Mesothelial cell of epicardium (in vitro differentiated cells): ENCODE measurements at places on chromosomes 2 and 18. TPM values are rescaled to one million over a fixed set of nuclear protein-coding genes. Genes with fewer than 3 reads are reported as not detected.

DNA sequence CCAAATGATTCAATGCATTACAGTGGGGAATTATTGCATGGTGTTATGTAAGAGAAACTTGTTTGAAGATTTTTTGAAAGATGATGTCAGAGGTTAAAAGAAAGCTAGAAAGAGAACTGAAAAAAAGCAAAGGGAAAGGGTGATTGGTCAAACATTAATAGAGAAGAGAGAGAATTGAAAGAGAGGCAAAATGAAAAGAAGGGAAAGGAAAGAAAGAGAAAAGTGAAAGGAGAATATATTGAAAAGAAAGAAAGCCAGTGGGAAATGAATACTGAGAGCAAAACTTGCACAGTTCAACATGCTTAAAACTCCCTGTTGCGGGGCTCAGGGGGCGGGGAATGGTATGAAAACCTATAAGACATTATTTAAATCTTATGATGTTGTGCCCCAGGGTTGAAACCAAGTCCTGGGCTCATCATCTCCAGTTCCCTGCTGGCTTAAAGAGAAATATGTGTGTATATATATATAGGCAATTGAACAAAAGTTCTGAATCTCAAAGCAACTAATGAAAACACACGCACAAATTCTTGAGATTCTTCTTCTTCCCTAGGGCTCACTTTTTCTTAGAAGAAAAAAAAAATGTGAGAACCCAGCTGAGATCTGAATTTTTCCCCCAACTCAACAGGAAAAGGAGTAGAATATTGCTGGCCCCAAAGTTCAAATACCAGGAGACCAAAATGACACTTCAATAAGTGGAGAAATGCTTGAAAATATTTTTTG, 2045.9 kb upstream of the CELF4 start:
- H3K27ac ChIP-seq, result peak overlapping the region; percentile 84
- DNase-seq, result no peak
- H3K36me3 ChIP-seq, result no peaks in the 10 kb centered on the region
- H3K27me3 ChIP-seq, result no peaks in the 10 kb centered on the region

Gene DRC1
- 0.18 to 0.59 TPM (median 0.22 TPM) in 3 replicates for total RNA-seq

GRCh38 chr2:54704688-54705605, 18.5 kb upstream of the EML6 start:
- no peaks in the 10 kb centered on the region for H3K36me3 ChIP-seq
- no peak for DNase-seq
- peaks cover 2% of the 10 kb centered on the region for H3K4me1 ChIP-seq
- H3K27me3 ChIP-seq, result no peaks in the 10 kb centered on the region
- H3K4me3 ChIP-seq, result no peak overlapping the region
- H3K27ac ChIP-seq, result no peak overlapping the region

DNA sequence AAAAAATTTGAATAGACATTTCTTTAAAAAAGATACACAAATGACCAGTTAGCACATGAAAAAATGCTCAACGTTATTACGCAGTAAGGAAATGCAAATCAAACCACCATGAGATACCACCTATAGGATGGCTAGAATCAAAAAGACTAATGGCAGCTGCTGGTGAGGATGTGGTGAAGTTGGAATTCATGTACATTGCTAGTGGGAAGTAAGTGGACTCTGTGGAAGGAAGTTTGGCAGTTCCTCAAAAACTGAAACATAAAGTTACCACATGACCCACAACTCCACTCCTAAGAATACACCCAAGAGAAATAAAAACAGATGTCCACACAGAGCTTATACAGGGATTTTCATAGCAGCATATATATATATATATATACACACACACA, 51.2 kb downstream of the MBP start:
- H3K27ac ChIP-seq, result no peak overlapping the region
- no peak overlapping the region for H3K4me3 ChIP-seq
- no peak for DNase-seq
- H3K4me1 ChIP-seq, result peaks cover 21% of the 10 kb centered on the region

GRCh38 chr18:2905854-2906703, 59.3 kb downstream of the EMILIN2 start:
- H3K4me1 ChIP-seq, result peaks cover 16% of the 10 kb centered on the region
- H3K4me3 ChIP-seq, result peak overlapping the region; percentile 73
- peaks cover 2% of the 10 kb centered on the region for H3K27me3 ChIP-seq

DNA sequence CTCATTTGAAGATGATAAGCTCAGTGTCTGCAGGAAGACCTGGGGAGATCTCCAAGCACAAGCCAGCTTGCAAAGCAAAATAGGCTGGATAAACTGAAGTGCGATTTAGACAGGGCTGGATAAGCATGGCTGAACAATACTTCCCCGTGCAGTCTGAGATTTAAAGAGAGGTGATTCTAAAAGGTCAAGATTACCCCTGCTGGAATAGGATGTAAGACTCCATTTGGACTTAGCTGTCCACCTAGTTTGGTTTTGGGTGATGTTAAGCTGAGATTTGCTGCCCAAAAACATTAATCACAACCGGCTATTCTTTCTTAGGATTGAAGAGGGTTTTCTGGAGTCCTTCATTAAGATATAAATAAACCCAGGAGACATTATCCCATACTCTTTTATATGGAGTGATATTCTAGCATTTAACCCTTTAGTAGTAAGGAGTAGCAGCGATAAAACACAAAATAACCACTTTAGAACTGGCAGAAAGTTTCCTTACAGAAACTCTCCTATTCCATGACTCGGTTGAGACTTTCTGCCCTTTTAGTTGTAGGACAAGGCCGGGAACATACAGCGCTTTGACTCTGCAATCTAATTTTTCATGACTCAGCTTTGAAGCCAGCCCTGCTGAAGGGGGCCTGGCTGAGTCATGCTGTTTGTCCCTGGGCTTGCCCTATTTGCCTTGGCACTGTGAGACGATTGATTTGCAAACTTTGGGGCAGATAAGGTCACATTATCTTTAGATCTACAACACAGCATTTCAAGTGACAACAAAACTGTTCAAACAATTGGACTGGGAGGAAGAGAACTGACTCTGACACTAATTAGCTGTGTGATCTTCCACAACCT, 238.2 kb downstream of the GCA start:
- no peak for DNase-seq
- no peaks in the 10 kb centered on the region for H3K27me3 ChIP-seq
- H3K36me3 ChIP-seq, result no peaks in the 10 kb centered on the region
- H3K4me1 ChIP-seq, result peaks cover 14% of the 10 kb centered on the region
- H3K27ac ChIP-seq, result no peak overlapping the region
- H3K4me3 ChIP-seq, result no peak overlapping the region

DNA sequence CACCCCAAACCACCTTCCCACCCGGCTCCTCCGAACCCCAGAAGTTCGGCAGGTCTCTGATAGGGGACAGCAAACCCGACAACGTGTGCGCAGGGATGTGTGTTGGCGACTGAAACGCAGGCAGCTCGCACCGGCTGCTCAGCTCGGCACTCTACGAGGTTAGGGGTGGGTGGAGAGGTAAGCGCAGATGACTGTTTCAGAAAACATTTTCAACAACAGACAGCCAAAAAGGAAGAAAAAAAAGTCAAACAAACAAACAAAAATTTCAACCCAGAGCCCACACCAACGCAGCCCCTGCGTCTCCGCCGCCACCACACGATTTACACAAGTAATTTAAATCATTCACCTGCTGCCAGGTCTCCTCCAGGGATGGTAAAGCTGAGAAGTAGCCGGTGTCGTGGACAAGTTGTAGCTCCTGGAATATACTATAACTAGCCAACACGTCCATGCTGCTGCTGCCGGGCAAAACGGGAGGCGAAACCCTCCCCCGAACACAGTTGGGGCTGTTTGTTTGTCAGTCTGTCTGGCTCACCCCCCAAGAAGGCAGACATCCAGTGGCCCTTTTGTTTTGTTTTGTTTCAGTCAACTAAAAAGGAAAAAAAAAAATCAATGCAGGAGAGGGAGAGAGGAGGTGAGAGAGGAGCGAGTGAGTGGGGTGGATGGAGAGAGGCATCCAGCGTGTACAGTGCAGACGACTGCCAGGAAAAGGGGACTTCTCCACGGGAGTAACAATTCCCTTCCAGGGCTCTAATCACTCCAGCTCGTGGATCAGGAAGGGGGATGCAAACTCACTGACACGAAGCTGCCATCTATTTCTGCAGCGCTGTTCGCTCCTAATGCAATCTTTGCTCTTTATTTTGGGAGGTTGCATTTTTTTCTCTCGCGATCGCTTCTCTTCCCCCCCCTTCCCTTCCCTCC, at the start of gene KLF7:
KLF7 (minus strand) TSS at position 828 of the 918 bp plus-strand sequence; CDS start at position 448, 380 bp downstream.
- H3K27ac ChIP-seq, result peak within 1 kb of the TSS; percentile 95
- no peaks in the 10 kb centered on the region for H3K27me3 ChIP-seq
- H3K4me3 ChIP-seq, result peak within 1 kb of the TSS; percentile 82
- peaks cover 56% of the 10 kb centered on the region for H3K4me1 ChIP-seq
- DNase-seq, result no peak

Gene MEP1B
- 0.18 TPM in 1 of 3 replicates, not detected in the others for total RNA-seq

Gene CFAP221
- total RNA-seq, result 3.5 to 4.6 TPM (median 4.5 TPM) in 3 replicates

Gene GPAT2
- not detected in 3 replicates for total RNA-seq

- no peak for DNase-seq
- H3K4me3 ChIP-seq, result no peak overlapping the region
- no peaks in the 10 kb centered on the region for H3K27me3 ChIP-seq
Observed at GRCh38 chr2:238126338-238126737, 12.1 kb upstream of the KLHL30 start.

- no peaks in the 10 kb centered on the region for H3K27me3 ChIP-seq
- peaks cover 35% of the 10 kb centered on the region for H3K4me1 ChIP-seq
- no peak for DNase-seq
- no peaks in the 10 kb centered on the region for H3K36me3 ChIP-seq
- H3K27ac ChIP-seq, result no peak overlapping the region
Observed at GRCh38 chr2:71705171-71705960, 252.0 kb downstream of the DYSF start.

Gene MGAT4A
- total RNA-seq, result 15.0 to 16.7 TPM (median 16.7 TPM) in 3 replicates

- H3K27me3 ChIP-seq, result no peaks in the 10 kb centered on the region
- H3K27ac ChIP-seq, result peak overlapping the region; percentile 74
- H3K4me3 ChIP-seq, result no peak overlapping the region
- peak; percentile 40 for DNase-seq
Observed at GRCh38 chr2:67322353-67323001, 74.7 kb upstream of the ETAA1 start.

Gene CACNB4
- total RNA-seq, result 3.3 to 4.1 TPM (median 3.5 TPM) in 3 replicates

GRCh38 chr2:167832868-167833287, 414.5 kb downstream of the STK39 start:
- no peak for DNase-seq
- no peak overlapping the region for H3K27ac ChIP-seq

GRCh38 chr18:35782926-35783325, 189.6 kb upstream of the RMP24 start:
- DNase-seq, result no peak
- H3K27me3 ChIP-seq, result peaks cover 12% of the 10 kb centered on the region
- H3K4me3 ChIP-seq, result no peak overlapping the region
- no peaks in the 10 kb centered on the region for H3K36me3 ChIP-seq

GRCh38 chr18:9708057-9708433, at the start of gene RAB31:
Gene RAB31, plus strand, starts transcription at chr18:9708301. Its CDS starts 105 bp downstream, at chr18:9708406.
- no peaks in the 10 kb centered on the region for H3K36me3 ChIP-seq
- DNase-seq, result peak; percentile 65
- H3K4me1 ChIP-seq, result peaks cover 37% of the 10 kb centered on the region
- peak within 1 kb of the TSS; percentile 84 for H3K4me3 ChIP-seq

GRCh38 chr18:34718610-34719009, 8.5 kb downstream of the DTNA start:
- no peaks in the 10 kb centered on the region for H3K27me3 ChIP-seq
- no peaks in the 10 kb centered on the region for H3K36me3 ChIP-seq
- DNase-seq, result no peak
- no peaks in the 10 kb centered on the region for H3K4me1 ChIP-seq
- H3K27ac ChIP-seq, result no peak overlapping the region
- no peak overlapping the region for H3K4me3 ChIP-seq
